ENCODE measurements at places on chromosomes 5 and 9. TPM values are rescaled to one million over a fixed set of nuclear protein-coding genes. Genes with fewer than 3 reads are reported as not detected.

Gene RNF183
- not detected for total RNA-seq

Gene OR13F1
- total RNA-seq = not detected

Gene GNA14
- total RNA-seq = not detected

Gene KCTD16
- total RNA-seq = 2.5 TPM

Gene CCL27
- not detected for total RNA-seq

Gene PCDHA13
- not detected for total RNA-seq

DNA sequence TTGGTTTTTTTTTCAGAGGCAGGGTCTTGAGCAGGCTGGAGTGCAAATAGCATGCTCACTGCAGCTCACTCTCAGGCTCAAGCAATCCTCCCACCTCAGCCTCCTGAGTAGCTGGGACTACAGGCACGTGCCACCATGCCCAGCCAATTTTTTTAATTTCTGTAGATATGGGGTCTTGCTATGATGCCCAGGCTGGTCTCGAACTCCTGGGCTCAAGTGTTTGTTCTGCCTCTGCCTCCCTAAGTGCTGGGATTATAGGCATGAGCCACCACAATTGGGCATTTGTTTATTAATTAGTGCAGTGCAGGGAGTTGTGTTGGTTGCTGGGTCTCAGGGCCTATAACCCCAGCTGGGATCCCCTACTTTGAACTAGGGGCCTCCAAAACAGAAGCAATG lies 47.0 kb downstream of the CXXC5 start:
- no peak for DNase-seq

DNA sequence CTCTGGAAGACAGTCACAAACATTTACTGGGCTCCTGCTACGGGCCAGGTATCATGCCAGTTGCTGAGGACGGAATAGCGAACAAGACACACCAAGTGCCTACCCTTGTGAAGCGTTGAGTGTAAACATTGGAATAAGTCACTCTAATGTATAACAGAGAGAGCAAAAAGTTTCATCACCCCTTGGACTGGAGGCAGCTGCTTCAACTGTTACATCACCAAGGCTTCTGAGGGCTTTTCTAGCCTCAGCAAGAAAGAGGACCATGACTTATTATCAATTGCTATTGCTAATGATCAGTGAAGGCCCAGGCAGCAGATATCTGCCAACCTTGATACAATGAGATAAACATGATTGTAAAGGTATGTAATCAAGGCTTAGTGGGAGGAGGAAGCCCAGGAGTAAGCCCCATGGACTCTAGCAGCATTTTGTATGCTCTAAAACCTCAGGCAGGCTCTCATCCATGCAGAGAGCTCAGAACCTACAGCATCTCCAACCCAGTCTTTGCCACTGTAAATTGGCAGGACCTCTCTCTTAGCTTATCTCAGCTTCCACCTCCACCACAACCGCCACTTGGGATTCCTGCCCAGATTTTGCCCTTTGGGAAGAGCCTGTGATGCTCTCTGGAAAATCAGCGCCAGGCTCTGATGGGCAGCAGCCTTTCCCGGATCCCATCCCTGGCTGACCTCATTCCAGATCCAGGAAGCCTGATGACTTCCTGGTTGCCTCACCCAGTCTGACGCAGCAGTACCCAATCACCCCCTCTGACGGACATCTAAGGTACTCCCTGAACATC lies 54.5 kb downstream of the ADAM19 start:
- DNase-seq = peak; percentile 32

DNA sequence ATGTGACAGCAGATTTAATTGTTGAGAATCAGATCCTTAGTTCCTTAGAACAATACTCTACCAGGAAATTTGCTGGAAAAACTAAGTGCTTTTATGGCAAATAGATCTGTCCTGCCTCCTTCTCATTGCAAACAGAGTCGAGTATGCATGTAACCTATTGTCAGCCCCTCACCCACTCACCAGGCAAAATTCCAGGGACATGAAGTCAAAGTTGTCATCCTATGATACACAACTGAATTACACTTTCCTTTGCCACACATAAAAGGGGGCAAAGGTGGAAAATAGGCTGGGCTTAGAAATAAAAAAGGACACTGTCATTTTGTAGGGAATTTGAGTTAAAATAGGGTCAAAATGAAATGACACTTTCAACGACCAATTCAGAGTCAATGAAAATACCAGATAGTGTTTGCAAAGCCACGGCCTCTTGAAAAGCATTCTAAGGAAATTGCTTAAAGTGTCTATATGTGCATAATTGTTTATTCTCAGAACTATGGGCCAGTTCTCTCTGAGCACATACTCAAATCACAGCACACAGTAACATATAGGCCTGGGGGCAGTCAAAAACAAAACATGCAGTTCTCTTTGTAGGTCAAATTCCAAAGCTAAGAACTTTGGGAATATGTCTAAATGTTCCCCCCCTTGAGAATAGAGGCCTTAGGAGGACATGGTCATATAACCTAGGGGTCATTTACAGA lies 452.8 kb downstream of the NFIB start:
- no peak for DNase-seq

DNA sequence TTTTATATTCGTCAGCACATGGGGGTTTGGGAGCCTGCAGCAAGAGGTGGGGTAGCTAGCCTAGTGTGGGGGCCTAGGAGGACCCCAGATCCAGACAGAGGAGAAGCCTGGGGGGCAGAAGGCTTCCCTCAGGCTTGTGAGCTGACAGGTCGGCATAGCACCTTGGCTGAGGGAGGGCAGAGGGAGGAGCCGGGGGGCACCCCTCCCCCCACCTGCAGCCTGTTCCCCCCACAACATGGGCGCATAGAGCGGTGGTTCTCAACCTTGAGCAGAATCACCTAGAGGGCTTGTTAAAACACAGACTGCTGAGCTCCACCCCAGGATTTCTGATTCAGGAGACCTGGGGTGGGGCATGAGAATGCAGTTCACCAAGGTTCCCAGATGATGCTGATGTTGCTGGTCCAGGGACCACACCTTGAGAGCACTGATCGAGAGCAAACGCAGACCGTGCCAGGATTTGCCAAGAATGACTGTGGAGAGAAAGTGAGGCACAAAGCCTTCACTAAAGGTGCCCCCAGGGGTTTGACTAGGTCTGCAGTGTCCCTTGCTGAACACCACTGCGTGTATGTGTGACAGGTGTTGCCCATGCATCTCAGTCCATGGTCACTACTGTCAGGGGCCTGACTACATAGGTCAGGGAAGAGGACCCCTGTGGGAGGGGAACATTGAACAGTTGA lies 163.3 kb downstream of the MACROH2A1 start:
- DNase-seq = no peak

- DNase-seq = no peak
These were observed 455.4 kb downstream of the SEMA5A start for GRCh38 chr5:9090381-9091026.

- no peak for DNase-seq
These were observed 152.6 kb downstream of the CDH18 start for GRCh38 chr5:19835442-19835841.

- no peak for DNase-seq
These were observed 101.4 kb downstream of the ZNF462 start for GRCh38 chr9:106964329-106964728.

DNA sequence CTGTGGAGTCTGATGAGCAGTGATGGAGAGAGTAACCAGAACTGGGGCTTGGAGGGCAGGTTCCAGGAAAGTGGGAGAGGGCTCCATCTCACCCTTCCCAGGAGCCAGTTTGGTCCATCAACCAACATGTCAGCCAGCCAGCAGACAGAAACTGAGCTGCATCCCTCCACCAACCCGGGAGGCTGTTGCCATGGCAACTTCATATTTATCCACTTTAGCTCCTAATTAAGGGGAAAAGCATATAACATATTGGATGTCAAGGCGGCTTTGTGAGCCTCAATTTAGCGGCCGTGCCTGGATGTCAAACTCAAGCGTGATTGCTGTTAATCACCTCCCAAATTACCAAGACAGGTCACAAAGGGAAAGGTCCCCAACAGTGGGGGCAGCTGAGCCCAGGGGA lies 81.5 kb upstream of the ARAP3 start:
- no peak for DNase-seq

GRCh38 chr9:35689542-35690293 lies at the start of gene TPM2:
Gene TPM2, minus strand, starts transcription at chr9:35689925. Its CDS starts 108 bp downstream, at chr9:35689817.
- DNase-seq = peak; percentile 87

- DNase-seq = no peak
These were observed 42.1 kb upstream of the CTNNA1 start for GRCh38 chr5:138711087-138711486.

- no peak for DNase-seq
These were observed 59.0 kb upstream of the BOD1 start for GRCh38 chr5:173675287-173675996.

GRCh38 chr9:34206561-34206960 lies 27.7 kb downstream of the UBAP1 start:
- no peak for DNase-seq

DNA sequence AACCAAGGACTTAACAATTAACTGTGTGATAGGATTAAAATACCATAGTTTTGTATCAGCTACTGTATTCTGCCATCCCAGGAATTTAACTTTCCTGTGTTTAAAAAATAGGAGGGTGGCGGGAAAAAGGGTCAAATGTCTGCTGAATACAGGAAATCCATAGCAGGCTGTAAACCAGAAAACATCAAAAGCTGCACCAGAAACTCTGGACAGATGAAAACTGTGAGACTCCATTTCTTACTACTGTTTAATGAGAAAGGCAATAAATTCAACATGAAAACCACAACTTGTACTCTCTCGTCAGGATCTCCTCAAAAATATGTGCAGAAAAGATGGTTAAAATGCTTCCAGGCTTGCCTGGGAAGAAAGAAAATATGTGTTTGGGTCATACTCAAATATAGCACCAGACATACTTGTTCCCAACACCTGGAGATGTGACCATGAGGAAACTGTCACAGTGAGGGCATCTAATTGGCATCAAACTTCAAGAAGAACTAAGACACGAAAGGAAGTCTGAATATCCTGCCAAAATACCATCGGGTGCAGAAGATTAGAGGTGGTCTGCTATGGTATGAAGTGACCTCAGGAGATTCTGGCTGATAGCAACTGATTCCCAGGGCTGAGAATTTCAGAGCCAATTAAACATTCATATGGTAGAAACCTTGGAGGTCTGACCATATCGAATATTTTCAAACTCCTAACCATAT lies 164.7 kb upstream of the TARS1 start:
- peak; percentile 25 for DNase-seq

GRCh38 chr5:54013556-54014194 lies 296.7 kb downstream of the ARL15 start:
- DNase-seq = peak; percentile 75

DNA sequence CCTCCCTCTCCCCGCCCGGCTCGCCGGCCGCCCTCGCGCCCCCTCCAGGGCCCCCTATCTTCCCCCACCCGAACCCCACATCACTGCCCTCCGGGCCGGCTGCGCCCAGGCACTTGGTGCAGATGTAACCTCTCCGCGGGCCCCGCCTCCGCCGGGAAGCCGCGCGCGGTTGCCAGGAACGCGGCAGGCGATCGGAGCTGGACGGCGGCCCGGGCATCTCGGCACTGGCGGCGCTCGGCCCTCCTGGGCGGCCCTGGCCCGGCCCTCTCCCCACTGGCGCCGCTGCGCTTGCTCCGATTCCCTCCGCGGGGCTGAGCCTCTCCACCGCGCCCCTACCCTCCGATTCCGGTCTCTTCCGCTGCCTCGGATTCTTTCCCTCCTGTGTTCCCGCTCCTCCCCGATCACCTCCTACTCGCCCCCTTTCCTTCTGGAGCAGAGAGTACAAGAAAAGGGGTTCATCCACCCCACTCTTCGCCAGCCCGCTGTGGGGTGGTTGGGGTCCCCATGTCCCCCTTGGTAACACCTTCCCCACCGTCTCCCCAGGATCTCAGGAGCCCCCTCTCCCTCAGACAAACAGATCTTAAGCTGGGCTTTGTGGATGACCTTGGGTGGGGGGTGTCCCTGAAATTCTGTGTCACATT lies 70.6 kb downstream of the C9orf50 start:
- peak; percentile 40 for DNase-seq

DNA sequence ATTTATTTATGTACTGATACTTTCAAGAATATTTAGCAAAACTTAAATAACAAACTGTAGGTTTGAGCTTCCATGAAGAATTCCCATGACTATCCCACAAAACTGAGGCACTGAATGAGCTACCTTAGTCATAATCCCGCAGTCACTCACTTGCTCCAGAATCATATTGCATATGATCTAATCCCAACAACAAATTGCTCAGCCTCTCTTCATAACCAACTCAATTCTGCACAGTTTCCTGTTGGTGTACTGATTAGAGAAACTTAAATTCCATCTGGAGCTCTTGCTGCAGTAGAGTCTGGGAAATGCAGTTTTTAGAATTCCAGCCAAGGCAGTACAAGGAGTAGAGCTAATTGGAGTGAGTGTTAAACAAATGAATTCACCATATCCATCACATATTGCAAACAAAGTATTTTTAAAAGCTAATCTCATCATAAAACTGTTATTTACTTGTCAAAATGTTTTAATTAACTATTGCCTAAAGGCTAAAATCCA lies 35.7 kb upstream of the CDH18 start:
- no peak for DNase-seq

GRCh38 chr9:113853333-113853732 lies 22.8 kb upstream of the ZNF618 start:
- DNase-seq = no peak

- DNase-seq = no peak
These were observed 4.4 kb upstream of the NDUFB6 start for GRCh38 chr9:32577316-32577715.

GRCh38 chr9:23651051-23651450 lies 175.0 kb downstream of the ELAVL2 start:
- no peak for DNase-seq

- DNase-seq = peak; percentile 80
These were observed 103.8 kb downstream of the MAP1B start for GRCh38 chr5:72210888-72211678.
